ENCODE measurements at places on chromosomes 12 and 14.
A peak's percentile ranks its signal among the peaks of the same experiment; 100 is the strongest.

DNA sequence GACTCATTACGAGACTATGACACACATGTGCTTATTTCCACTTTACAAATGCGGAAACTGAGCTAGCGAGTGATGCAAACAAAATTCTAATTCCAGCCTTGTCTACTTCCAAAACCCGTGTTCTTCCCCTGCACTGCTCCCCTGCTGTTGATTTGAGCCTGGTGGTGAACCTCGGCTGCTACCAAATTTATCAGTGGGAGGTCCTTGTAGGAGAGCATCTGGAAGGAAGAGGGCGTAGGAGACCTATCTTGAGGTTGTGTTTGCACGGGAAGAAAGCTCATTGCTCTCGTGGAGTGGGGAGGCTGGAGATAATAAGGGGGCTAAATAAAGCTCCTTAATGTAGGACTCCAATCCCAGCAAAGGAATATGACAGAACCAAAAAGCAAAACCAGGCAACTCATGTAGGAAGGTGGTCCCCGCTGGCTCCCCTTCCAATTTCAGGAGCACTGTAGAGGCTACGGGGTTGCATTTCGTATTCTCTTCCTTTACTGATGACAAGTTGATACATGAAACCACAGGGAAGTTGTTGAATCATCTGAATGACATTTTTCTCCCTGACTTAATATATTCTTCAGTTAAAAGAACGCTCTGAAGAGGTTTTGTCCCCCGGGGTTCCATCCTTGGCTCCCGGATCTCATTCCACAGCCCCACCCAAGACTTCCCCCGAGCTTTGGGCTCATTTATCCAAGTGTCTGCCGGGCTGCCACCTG lies 52.6 kb downstream of the FZD10 start:
- DNase-seq = peak; percentile 14

GRCh38 chr14:20456971-20457370 lies 1.9 kb downstream of the APEX1 start:
- no peak for DNase-seq

DNA sequence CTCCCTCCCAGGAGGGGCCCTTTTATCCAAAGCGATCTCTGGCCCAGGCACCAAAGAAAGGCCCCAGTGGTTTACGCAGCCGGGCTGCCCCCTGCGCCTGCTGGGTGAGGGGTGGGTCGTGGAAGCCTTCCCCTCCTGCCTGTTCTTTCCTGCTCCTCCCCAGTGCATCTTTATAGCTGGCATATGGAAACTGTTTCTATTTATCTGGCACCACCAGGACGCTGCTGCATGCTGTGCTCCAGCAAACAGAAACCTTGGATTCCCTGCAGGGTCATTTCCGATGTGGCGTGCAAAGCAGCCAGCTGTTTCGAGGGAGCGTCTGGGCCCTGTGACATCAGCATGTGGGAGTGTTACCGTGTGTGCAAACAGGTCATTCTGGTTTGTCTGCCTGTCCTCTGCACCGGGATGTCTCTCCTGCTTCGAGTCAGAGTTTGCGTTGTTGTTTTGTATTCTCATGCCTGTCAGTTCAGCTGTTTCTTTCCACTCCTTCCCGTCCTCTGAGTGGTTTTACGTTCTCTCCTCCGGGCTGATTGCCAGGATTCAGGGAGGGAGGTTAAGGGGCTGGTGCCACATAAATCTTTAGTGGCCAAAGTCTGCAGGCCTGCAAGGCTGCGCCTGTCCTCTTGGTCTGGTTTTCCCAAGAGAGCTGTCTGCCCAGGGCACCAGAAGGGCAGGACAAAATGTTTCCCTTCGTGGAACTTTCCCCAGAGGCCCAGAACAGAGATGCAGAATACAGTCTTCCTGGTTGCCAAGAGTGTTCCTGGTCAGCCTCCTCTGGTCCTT lies 24.6 kb downstream of the TPCN1 start:
- DNase-seq = peak; percentile 95

DNA sequence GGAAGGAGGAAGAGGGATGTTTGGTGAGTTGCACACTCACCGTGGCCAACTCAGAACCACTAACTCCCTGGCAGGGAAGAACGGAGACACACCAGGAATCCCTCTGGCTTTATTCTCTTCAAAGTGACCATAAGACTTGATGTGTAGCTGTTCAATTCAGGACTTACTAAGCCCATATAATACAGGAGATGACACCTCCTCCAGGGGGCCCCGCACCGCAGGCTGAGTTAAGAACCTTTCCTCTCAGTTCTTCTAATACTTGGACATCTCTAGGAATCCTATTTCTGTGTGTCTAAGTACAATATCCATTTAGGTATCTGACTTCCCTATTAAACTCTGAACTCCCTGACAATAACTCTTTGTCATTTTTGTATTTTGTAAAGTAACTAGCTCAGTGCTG lies 49.5 kb downstream of the DCAF4 start:
- no peak for DNase-seq

DNA sequence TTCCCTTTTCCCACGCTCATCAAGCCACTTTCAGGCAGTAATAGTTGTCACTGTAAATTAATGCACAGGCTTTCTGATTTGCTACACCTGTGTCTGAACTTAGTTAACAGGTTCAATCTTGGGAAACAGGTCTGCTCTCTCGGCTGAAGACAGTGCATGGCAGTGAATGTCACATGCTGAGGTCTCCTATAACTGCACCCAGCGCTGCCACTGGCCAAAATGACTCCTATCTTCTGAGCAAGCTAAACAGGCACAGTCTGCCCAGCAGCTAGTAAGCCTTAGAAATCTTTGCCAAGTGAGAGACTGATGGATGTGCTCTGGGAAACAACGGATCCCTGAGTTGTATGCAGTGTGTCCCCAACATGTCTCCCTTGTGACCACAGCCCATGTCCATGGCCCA lies 25.2 kb upstream of the FOXN3 start:
- DNase-seq = no peak
